ENCODE measurements at places on chromosomes 6 and 20. TPM values are rescaled to one million over a fixed set of nuclear protein-coding genes. Genes with fewer than 3 reads are reported as not detected.
A peak's percentile ranks its signal among the peaks of the same experiment; 100 is the strongest.

The CCM2L gene
- total RNA-seq, result 0.78 TPM

GRCh38 chr20:47024461-47024937 is 129.9 kb downstream of the EYA2 start:
- H3K27ac ChIP-seq, result no peak overlapping the region
- no peaks in the 10 kb centered on the region for H3K27me3 ChIP-seq
- peaks cover 23% of the 10 kb centered on the region for H3K4me1 ChIP-seq
- no peaks in the 10 kb centered on the region for H3K36me3 ChIP-seq
- peak; percentile 53 for DNase-seq

DNA sequence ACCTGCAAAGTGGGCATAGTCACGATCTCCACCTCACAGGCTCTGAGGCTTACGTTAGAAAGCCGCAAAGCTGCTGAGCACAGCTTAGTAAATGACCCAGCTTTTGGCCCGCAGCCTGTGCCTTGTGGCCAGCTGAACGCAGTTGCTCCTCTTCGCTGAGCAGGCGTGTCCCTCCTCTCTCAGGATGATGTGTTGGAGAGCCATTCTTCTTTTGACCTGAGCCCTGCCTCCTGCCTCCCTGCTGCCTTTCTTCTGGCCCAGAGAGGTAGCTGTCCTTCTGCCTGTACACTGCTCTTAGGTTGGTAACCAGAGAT is 47.6 kb upstream of the MYL9 start:
- H3K27ac ChIP-seq, result no peak overlapping the region
- no peak for DNase-seq
- H3K4me1 ChIP-seq, result no peaks in the 10 kb centered on the region
- H3K4me3 ChIP-seq, result no peak overlapping the region
- H3K27me3 ChIP-seq, result no peaks in the 10 kb centered on the region

GRCh38 chr6:47168180-47168579 is 126.0 kb upstream of the ADGRF1 start:
- no peak overlapping the region for H3K27ac ChIP-seq
- no peaks in the 10 kb centered on the region for H3K36me3 ChIP-seq
- H3K27me3 ChIP-seq, result no peaks in the 10 kb centered on the region
- DNase-seq, result no peak
- no peaks in the 10 kb centered on the region for H3K4me1 ChIP-seq

GRCh38 chr20:47262365-47263013 is 94.0 kb downstream of the ZMYND8 start:
- peak overlapping the region; percentile 97 for H3K27ac ChIP-seq
- no peaks in the 10 kb centered on the region for H3K27me3 ChIP-seq
- peak overlapping the region; percentile 58 for H3K4me3 ChIP-seq
- peaks cover 68% of the 10 kb centered on the region for H3K4me1 ChIP-seq
- peak; percentile 92 for DNase-seq

DNA sequence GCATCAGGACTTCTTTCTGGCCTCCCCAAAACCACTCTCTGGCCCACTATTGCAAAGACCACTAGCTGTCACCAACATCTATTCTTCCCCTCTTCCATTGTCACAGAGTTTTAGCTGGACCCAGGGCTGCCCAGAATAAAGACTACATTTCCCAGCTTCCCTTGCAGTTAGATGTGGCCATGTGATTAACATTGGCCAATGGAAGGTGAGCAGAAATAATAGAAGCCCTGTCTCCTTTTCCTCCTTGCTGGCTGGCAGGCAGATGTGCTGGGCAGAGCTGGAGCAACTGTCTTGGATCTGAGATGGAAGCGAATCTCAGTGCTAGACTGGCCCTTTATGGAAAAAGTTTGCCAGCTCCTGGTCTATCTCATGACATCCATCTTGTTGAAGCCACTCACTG is 97.0 kb downstream of the KCNB1 start:
- H3K4me1 ChIP-seq, result no peaks in the 10 kb centered on the region
- H3K27ac ChIP-seq, result no peak overlapping the region
- no peaks in the 10 kb centered on the region for H3K36me3 ChIP-seq
- H3K4me3 ChIP-seq, result no peak overlapping the region
- peak; percentile 74 for DNase-seq
- H3K27me3 ChIP-seq, result no peaks in the 10 kb centered on the region

The ADGRB3 gene
- total RNA-seq, result not detected

- no peak overlapping the region for H3K4me3 ChIP-seq
- H3K36me3 ChIP-seq, result peaks cover 40% of the 10 kb centered on the region
- H3K27ac ChIP-seq, result no peak overlapping the region
- no peak for DNase-seq
- H3K4me1 ChIP-seq, result no peaks in the 10 kb centered on the region
- no peaks in the 10 kb centered on the region for H3K27me3 ChIP-seq
Measured at GRCh38 chr6:18457065-18457737, 70.1 kb downstream of the RNF144B start.

The CGAS gene
- total RNA-seq, result 12.8 TPM

GRCh38 chr6:109760208-109760607 is 69.1 kb downstream of the FIG4 start:
- DNase-seq, result no peak
- no peaks in the 10 kb centered on the region for H3K27me3 ChIP-seq
- no peak overlapping the region for H3K4me3 ChIP-seq
- H3K4me1 ChIP-seq, result peaks cover 16% of the 10 kb centered on the region
- no peaks in the 10 kb centered on the region for H3K36me3 ChIP-seq

The RSPO4 gene
- total RNA-seq, result not detected

The OR2H2 gene
- total RNA-seq, result not detected

The COL11A2 gene
- 1.0 TPM for total RNA-seq

- no peak overlapping the region for H3K27ac ChIP-seq
- no peaks in the 10 kb centered on the region for H3K36me3 ChIP-seq
- H3K4me3 ChIP-seq, result no peak overlapping the region
- no peaks in the 10 kb centered on the region for H3K27me3 ChIP-seq
Measured at GRCh38 chr6:106918115-106918514, 56.4 kb downstream of the CD24 start.

- H3K36me3 ChIP-seq, result no peaks in the 10 kb centered on the region
- H3K27ac ChIP-seq, result no peak overlapping the region
- no peak overlapping the region for H3K4me3 ChIP-seq
- H3K4me1 ChIP-seq, result no peaks in the 10 kb centered on the region
- no peaks in the 10 kb centered on the region for H3K27me3 ChIP-seq
Measured at GRCh38 chr20:41428285-41428684, 61.7 kb upstream of the EMILIN3 start.

GRCh38 chr6:108652375-108652774 is 91.7 kb downstream of the FOXO3 start:
- H3K4me3 ChIP-seq, result no peak overlapping the region

DNA sequence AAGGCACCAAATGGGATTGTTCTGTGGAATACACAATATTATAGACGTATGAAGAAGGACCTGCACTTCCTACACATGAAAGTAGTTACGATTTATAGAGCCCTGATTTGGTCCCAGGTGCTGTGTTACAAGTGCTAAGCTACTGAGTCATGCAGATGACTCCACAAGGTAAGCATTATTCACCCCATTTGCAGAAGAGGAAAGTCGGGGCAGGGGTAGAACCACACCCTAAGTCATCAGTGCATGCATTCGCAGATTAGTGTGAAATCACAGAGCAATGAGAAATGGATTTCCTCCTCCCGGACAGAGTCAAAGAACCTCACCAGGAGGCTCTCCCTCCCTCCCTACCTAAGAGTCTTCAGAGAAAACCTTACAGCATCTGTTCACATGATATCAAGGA is 279.5 kb downstream of the LRFN2 start:
- H3K36me3 ChIP-seq, result no peaks in the 10 kb centered on the region
- no peak for DNase-seq
- H3K4me3 ChIP-seq, result no peak overlapping the region
- no peak overlapping the region for H3K27ac ChIP-seq
- no peaks in the 10 kb centered on the region for H3K27me3 ChIP-seq

- H3K27me3 ChIP-seq, result no peaks in the 10 kb centered on the region
- no peak overlapping the region for H3K4me3 ChIP-seq
- no peak for DNase-seq
- no peaks in the 10 kb centered on the region for H3K4me1 ChIP-seq
- H3K36me3 ChIP-seq, result no peaks in the 10 kb centered on the region
Measured at GRCh38 chr6:162630069-162630468, 97.5 kb downstream of the PRKN start.

The CD83 gene
- 3.9 TPM for total RNA-seq

DNA sequence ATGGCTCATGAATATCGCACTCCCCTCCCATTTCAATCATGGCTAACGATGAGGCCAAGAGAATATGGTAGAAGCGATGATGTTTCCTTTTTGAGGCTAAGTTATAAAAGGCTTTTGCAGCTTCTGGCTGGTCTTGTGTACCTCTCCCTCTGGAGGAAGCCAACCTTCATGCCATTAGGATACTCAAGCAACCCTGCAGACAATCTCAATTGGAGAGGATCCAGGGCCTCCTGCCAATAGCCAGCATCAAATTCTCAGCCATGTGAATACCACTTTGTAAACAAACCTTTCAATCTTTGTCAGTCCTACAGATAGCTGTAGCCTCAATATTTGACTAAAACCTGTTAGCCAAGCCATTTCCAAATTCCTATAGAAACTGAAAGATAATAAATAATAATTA is 738.4 kb downstream of the KIF16B start:
- no peak for DNase-seq
- H3K27ac ChIP-seq, result no peak overlapping the region
- H3K36me3 ChIP-seq, result no peaks in the 10 kb centered on the region
- H3K4me1 ChIP-seq, result 0 out of 2 replicates have a peak, but pooled peaks cover 3% of the 10 kb centered on the region
- no peak overlapping the region for H3K4me3 ChIP-seq

DNA sequence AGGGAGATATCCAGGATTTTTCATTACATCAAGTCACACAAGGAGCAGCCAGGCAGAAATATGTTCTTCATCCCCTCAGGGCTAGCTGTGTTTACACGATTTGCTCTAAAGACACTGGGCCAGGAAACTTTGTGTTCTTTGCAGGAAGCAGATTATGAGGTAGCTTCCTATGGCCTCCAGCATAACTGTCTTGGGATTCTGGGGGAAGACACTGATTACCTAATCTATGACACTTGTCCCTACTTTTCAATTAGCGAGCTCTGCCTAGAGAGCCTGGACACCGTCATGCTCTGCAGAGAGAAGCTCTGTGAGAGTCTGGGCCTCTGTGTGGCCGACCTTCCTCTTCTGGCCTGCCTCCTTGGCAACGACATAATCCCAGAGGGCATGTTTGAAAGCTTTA is 11.2 kb downstream of the FAM120B start:
- no peak overlapping the region for H3K27ac ChIP-seq
- no peaks in the 10 kb centered on the region for H3K27me3 ChIP-seq
- no peak overlapping the region for H3K4me3 ChIP-seq
- peaks cover 21% of the 10 kb centered on the region for H3K4me1 ChIP-seq
- peaks cover 32% of the 10 kb centered on the region for H3K36me3 ChIP-seq

The XKR7 gene
- under 0.01 TPM for total RNA-seq

DNA sequence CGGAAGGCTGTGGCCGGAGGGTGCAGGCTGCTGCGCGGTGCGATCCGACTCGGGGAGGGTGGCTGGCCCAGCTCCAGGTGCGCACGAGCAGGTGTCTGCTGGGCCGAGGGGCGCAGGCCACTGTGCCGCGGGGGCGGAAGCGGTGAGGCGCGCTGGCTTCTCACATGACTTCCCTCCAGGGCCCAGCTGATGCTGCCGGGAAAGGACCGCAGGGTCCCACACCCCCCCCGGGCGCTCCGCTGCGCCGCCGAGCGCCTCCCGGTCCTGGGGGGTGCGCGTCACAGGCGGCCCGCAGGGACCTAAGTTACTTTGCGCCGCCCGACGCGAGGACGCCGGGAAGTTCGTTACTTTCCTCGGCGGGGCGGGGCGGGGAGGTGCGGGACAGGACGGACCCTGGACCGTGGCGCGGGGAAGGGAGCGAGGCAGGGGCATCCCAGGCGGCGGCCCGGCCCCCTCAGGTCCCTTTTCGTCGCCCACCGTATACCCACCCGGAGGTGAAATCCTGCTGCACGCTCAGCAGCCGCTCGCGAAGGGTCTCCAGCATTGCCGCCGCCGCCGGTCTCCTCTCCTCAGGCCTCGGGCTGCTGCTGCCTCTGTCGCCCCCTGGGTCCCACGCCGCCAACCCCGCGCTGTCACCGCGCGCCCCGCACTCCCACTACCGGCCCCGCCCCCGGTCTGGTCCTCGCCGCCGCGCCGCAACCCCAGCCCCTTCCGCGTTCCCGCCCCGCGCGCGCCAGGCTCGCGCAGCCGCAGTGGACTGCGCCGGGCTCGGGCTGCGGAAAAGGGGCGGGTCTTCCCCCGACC is at the start of gene DTNBP1:
TSS of gene DTNBP1 (minus strand) at position 703 of the 804 bp plus-strand sequence. CDS start at position 544, 159 bp downstream.
- H3K36me3 ChIP-seq, result peaks cover 3% of the 10 kb centered on the region
- H3K4me1 ChIP-seq, result peaks cover 45% of the 10 kb centered on the region
- H3K27me3 ChIP-seq, result no peaks in the 10 kb centered on the region
- DNase-seq, result peak; percentile 91
- H3K4me3 ChIP-seq, result peak within 1 kb of the TSS; percentile 82

The CDSN gene
- not detected for total RNA-seq

DNA sequence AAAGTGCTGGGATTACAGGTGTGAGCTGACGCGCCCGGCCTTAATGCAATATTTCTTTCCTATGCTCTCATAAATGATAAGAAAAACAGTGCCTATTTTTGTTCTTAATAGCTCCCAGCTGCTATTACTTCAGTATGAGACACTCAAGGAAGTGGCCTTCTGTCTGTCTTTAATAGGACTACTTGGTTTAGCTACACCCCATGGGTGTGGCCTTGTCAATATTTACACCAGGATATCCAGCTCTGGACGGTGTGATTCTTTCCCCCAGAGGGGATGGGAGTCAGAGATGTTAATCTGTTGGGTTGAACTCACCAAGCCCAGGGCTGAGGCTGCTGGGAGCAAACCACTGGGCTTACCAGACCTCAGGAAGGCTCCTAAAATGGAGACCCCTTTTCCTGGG is 134.2 kb downstream of the CEP57L1 start:
- no peak overlapping the region for H3K27ac ChIP-seq
- H3K4me3 ChIP-seq, result no peak overlapping the region
- no peak for DNase-seq

The CHRNA4 gene
- not detected for total RNA-seq

- H3K27me3 ChIP-seq, result no peaks in the 10 kb centered on the region
- H3K27ac ChIP-seq, result no peak overlapping the region
- no peak overlapping the region for H3K4me3 ChIP-seq
- no peaks in the 10 kb centered on the region for H3K4me1 ChIP-seq
Measured at GRCh38 chr6:144027932-144028587, 20.0 kb upstream of the PLAGL1 start.

The TBXT gene
- 11.3 TPM for total RNA-seq

The ESR1 gene
- total RNA-seq, result 4.1 TPM

DNA sequence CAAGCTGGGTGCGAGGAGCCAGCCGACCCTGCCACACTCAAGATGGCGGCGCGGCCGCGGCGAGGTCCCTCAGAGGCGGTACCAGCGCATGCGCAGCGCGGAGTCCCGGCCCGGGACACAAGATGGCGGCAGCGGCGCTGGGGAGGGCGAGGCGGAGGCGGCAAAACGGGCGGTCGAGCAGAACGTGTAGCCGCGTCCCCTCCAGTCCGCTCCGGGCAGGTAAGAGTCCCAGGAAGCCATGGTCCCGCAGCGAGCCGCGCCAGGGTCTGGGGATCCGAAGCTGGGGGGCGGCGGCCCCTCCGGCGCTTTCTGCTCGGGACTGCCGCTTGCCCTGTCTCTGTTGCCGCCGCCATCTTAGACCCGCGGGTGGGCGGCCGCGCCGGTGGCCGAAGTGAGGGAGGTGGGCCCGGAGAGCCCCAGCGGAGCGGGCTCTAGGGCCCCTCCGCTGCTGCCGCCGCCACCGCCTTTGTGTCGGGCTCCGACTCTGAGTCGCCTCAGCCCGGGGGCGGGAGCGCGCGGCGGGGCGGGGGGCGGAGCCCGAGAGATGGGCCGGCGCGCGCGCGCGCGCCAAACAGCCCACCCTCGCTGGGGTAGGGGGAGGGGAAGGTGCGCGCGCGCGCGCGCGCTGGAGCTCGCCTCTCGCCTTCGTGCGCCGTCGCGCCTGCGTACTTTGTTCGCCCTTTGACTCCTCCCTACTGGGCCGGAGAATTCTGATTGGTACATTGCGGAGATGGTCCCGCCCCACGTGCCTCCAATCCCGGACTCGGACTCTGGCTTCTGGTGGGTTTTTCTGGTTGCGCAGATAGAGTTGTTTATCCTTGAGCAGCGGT is at the start of gene PCIF1:
TSS of gene PCIF1 (plus strand) at position 98 of the 830 bp plus-strand sequence. CDS start 4,317 bp downstream, outside the sequence.
- peaks cover 11% of the 10 kb centered on the region for H3K4me1 ChIP-seq
- peaks cover 14% of the 10 kb centered on the region for H3K36me3 ChIP-seq
